OCI-M1 (cell line): ENCODE measurements at places on chromosomes 2 and 18.
A peak's percentile ranks its signal among the peaks of the same experiment; 100 is the strongest.

DNA sequence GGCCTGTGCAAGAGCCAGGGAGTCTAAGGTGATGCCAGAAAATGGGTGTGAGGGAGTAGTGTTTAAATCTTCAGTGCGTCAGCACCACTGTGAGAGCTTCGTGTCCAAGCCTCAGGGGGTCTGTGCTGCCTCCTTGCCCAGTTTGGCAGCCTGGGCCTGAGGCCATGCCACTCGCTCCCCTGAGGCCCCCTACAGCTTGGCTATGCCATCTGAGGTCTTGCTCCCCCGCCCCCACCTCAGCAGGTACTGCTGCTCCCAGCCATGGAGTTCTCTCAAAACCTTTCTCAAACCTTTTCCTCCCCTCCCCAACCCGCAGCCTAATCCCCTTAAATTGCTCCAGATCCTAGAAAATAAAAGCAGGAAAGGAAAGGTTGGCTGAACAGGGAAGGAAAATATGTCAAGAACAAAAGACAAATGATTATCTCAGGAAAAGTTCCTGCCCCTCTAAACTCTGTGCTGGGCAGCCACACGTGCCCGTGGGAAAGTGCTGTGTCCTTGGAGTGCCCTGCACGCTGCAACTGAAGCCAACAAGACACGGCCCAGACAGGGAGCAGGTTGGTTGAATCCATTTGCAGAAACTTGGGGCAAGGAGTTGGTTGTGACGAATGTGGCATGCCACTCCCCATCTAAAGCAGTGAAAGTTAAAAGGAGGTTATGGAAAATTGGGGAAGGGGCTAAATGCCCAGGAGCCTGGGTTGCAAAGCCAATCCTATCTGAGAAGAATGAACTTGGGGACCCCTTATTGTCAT, 61.2 kb downstream of the ATOH8 start:
- no peak for DNase-seq

- no peak for DNase-seq
Measured at GRCh38 chr2:58562276-58562675, 321.2 kb upstream of the FANCL start.

DNA sequence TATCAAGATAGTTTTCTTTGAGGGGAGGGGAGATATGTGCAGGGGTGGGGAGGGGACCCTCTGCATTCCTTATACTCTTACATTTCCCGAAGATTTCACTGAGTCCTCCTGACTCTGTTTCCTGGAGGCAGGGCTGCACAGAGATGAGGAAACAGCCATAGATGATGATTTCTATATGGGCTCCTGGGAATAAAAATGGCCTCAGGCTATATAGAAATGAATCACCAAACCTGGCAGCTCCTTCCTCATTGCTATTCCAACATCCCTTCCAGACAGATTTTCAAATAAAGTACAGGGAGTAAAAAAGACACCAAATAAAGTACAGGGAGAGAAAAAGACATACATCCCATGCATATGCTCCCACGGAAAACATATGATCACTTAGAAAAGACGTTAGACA, 474.8 kb upstream of the RAB6C start:
- DNase-seq = no peak

DNA sequence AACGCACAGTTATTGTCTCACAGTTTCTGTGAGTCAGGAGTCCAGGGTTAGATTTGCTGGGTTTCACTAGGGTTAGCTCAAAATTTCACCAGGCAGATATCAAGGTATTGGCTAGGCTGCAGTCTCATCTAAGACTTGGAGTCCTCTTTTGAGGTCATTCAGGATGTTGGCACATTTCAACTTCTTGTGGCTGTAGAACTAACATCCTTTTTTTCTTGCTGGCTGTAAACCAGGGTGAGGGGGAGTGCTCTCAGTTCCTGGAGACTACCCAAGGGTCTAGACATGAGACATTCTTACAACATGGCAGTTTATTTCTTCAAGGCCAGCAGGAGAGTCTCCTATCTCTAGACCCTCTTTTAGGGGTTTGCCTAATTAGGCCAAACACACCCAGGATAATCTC, 12.8 kb upstream of the CAVIN2 start:
- no peak for DNase-seq

GRCh38 chr2:100283724-100284501, 38.4 kb downstream of the LONRF2 start:
- peak; percentile 24 for DNase-seq

- no peak for DNase-seq
Measured at GRCh38 chr18:66219817-66220216, 384.1 kb downstream of the CDH19 start.

GRCh38 chr18:66638856-66639629, 35.2 kb upstream of the CDH19 start:
- DNase-seq = peak; percentile 79

- no peak for DNase-seq
Measured at GRCh38 chr2:27155069-27155520, 6.3 kb downstream of the TCF23 start.

GRCh38 chr2:215784371-215784783, 229.0 kb downstream of the MREG start:
- DNase-seq = no peak

DNA sequence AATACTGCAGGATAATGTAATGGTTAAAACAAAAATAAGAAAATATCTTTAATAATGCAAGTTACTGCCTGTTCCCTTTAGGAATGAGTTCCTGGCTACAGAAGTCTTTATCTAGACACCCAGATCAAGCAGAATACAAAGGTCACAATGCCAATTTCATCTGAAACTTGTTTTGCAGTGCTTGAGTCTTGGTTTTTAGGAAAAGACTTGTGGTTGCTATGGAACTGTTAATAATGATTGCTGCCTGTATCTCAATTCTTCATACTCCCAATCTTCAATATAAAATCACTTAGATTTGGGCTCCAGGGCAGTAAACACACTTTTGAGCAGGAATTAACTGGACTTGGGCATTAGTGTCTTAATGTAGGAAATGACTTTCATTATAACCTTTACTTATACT, 14.2 kb downstream of the CAVIN2 start:
- peak; percentile 24 for DNase-seq

GRCh38 chr2:239371726-239372686, 28.8 kb downstream of the HDAC4 start:
- DNase-seq = no peak

DNA sequence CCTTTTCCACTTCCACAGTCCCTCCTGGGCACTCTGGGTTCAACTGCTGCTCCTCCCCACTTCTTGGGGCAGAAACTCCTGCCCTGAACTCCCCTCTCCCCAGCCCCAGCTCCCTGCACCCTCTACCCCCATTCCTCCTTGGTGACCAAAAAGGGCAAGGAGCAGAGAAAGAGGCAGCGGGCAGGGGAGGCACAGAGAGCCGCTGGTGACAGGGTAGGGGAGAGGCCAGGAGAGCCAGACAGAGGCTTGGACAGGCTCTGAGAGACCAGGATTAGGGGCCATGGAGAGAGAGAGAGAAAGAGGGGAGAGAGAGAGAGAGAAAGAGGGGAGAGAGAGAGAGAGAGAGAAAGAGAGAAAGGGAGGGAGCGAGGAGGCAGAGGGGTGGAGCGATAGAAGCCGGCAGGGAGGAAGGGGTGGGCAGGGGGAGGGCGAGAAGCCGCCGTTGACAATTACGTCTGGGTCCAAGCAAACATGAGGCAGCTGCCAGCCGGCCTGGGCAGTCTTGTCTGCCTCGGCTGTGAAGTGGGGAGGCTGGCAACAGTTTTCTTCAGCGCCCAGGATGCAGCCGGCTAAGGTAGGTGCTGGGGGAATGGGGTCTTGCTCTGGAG, at the start of gene KCNIP3:
Gene KCNIP3, plus strand, starts transcription at position 468 of the 608 bp plus-strand sequence. Its CDS starts 92 bp downstream, at position 560.
- DNase-seq = peak; percentile 3

DNA sequence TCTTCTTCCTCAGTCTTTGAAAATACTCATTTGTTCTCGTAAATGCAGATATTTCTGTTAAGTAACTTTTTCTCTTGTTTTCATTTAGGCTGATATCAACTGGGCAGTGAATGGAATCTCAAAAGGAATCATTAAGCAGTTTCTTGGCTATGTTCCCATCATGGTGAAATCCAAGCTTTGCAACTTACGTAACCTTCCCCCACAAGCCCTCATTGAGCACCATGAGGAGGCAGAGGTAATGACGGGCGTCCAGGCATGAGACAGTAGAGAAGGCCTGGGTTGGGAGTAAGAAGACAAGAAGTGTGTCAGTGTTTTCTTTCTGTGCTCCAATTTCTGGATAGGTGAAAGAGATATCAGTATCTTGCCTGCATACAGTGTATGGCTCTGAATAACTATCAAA, 5.1 kb downstream of the POLR1B start:
- DNase-seq = no peak

DNA sequence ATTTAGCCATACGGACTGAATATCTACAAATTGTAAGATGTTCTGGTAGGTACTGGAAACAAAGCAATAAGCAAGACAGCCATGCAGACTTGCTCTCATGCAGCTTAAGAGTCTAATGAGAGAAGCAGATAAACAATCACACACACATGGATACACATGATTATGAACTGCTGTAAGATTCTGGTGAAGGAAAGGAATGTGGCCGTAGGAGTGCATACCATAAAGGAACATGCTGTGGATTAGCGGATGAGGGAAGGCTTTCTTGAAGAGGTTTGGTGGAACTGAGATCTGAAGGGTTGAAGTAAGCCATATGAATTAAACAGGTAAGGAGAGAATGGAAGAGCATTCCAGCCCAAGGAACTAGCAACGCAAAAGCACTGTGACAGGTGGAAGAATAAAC, 13.8 kb downstream of the CCDC93 start:
- DNase-seq = no peak
